ENCODE measurements at places on chromosomes 11 and 22.

GRCh38 chr11:59172345-59173079 is 580 bp downstream of the DTX4 start:
- no peak for DNase-seq

DNA sequence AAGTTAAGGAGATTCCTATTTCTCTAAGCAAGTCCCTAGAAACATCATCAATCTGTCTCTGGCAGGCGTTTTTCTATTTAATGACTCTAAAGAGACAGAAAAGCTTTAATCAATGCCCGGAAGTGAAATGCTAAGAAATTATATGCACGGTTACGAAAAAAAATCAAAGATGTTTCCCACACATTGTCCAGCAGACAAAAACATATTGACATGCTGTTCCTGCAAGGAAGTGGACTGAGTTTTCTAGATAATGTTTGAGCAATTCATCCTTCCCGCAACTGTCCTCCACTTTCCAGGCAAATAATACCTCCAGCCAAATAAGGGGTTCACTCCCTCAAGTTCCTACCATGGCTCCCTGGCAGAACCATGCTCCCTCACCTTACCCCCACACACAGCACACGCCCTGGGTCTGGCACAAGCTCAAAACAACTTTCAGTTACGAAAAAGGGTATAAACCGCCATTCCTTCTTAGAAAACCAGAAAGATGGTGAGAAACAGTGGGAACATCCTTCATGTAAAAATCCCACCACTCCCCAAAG is 29.6 kb downstream of the GALNT18 start:
- no peak for DNase-seq

DNA sequence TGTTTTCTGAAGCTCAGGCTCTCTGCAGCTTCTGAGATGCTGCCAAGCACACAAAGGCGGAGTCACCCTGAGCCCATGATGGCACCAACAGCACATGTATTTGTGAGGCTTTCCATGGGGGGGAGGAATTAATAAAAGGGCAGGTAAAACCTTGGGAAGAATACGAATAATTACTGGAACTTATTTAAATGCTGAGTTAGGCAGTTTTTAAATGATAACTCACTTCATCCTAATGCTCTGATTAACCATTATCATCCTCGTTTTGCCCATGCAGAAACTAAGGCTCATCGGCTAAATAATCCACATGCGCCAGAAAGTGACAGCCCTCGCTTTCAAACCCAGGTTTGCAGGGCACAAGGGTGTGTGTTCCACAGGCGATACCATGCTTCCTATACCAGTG is 35.4 kb downstream of the LARGE1 start:
- no peak for DNase-seq

DNA sequence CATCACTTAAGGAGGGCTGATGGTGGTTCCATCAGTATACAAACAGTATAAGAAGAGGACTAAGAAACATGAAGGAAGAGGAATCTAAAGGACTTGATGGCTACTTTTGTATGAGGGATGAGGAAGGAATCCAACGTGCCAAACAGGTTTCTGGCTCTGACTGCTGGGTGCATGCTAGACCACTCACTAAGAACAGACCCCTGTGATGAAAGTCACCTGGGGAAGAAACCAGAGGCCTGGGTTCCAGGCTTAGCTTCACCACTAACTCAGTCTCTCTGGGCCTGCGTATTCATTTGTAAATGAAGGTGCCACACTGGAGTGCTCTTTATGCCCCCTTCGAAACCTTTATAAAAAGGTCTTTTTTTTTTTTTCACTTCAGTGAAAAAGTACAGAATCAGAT is 55.1 kb downstream of the AAMDC start:
- DNase-seq: no peak

DNA sequence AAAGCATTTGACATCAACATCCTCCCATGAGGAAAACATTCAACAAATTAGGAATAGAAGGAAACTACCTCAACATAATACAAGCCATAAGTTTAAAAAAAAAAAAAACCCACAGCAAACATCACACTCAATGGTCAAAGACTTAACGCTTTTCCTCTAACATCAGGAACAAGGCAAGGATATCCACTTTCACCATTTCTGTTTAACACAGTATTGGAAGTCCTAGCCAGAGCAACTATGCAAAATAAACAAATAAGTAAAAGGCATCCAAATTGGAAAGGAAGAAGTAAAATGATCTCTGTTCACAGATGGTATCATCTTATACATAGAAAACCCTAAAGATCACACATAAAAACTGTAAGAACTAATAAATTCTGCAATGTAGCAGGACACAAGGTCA is 13.1 kb downstream of the FXYD6 start:
- no peak for DNase-seq

DNA sequence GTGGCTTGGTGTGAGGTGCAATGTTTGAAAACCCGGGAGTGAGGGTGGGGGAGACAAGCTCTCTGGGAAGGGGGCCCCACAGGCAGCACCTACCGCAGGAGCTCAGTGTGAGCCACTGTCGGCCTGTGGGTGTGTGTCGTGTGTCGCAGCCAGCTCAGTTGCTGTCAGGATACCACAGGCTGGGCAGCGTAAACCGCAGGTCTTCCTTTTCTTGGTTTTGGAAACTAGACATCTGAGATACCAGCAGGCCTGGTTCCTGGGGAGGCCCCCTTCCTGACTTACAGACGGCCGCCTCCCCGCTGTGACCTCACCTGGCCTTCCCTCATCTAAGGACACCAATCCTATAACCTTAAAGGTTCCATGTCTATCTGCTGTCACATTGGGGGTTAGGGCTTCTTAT is 19.4 kb downstream of the IRF7 start:
- no peak for DNase-seq

DNA sequence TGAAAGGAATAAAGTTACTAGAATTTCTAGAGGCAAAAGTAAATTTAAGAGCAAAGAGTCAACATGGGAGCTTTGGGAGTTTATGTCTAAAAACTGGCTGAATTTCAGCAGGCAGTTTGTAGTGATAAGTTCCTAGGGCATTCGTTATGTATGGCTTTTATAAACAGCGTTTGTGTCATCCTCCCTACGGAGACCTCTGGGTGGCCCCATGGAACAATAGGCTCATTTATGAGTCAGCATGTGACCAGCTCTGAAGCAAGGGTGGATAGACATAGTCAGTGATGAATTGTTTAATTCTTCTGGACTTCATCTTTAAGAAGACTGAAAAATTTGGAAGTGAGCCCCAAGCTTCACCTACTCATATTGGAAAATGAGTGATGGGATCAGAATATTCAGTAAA is 37.1 kb downstream of the SVIP start:
- peak; percentile 67 for DNase-seq

- DNase-seq: no peak
Measured at GRCh38 chr11:62918531-62918930, 2.6 kb downstream of the CHRM1 start.

DNA sequence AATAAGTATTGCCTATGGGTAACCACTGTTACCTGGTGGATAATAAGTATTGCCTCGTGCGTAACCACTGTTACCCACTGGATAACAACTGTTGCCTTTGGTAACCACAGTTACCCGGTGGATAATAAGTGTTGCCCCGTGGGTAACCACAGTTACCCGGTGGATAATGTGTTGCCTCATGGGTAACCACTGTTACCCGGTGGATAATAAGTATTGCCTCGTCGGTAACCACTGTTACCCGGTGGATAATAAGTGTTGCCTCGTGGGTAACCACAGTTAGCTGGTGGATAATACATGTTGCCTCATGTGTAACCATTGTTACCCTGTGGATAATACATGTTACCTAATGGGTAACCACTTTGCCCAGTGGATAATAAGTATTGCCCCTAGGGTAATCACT is 9.8 kb upstream of the NXPE4 start:
- DNase-seq: no peak

DNA sequence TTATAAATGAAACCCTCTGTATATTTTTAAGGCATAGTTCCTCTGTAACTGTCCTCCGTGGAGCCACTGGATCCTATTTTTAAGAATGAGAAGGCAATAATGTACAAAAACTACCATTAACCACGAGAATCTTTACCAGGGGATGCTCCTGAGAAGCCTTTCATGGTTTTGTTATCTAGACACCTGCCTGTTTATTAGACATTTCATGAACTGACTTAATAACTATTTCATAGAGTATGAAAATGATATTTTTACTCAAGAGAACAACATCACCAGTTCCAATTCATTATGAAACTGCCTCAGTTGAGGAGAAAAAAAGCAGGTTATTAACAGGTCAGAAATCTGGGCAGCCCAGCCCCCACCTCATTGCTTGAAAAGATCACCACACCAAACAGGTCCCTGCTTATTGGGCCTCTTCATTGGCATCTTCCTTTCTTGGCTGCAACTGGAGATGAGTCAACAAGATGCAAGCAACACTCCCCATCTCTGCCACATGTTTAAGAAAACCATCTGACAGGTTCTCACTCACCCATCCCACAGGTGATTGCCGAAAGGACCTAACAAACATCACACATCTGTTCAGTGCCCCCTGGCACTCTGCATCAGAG is 27.8 kb downstream of the ETS1 start:
- DNase-seq: no peak

DNA sequence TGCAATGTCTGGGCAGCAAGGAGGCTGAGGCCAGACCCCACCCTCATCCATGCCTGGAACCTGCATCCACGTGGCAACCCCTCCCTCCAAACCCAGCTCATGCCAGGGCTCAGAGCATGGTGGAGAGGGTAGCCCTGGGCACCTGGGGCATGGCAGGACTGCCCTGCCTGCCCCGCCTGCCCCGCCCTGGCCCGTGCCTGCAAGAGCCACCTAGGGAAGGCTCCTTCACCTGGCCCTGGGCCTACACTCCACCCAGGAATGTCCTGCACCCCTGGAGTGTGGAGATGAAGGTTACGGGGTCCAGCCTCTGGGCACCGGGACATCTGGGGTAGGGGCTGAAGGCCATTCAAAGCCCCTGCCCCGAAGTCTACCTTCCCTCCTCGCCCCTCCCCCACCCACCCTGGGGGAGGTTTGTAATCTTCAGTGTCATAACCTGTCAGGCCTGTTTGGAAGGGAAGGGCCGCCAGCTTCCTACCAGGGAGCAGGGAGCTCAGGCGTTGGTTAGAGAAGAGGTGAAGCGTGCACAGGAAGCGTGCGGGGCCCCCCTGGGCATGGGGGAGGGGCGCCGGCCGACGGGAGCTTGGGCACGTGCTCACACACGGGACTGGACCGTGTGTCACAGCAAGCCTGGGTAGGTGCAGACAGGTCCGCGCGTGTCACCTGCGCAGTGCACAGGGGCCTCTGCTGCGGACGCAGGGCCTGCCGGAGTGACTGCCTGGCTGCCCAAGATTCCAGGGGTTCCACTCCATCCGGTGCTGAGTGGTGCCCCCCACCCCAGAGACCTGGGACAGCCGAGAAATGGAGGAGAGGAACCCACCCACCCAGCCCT is 30.7 kb upstream of the TH start:
- DNase-seq: no peak

GRCh38 chr11:57586711-57587245 is 10.7 kb upstream of the SERPING1 start:
- no peak for DNase-seq

DNA sequence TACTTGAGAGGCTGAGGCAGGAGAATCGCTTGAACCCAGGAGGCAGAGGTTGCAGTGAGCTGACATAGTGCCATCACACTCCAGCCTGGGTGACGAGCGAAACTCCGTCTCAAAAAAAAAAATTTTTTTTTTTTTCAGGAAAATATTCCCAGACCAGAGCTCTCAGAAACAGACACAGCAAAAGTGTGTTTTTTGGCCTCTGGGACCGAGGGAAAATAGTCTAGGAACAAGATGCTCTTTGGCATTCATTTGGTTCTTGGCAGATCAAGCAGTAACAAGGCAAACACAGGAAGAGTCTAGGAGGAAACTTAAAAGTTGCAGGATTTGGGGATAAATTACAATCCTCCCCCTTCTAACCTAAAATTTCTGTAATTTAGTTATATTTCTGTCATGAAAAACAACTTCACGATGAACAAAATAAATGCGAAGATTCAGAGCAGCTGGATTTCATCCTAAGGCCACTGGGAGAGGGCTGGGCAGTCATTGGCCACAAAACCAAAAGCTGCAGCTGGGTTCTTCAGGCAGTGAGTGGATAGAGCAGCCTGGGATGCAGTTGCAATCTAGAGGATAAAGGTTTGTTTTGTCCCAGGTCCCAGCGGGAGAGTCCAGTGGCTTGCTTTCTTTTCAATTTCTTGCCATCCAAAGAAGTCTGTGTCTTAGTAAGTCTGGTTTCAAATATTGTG is 19.7 kb downstream of the ATG16L2 start:
- no peak for DNase-seq

DNA sequence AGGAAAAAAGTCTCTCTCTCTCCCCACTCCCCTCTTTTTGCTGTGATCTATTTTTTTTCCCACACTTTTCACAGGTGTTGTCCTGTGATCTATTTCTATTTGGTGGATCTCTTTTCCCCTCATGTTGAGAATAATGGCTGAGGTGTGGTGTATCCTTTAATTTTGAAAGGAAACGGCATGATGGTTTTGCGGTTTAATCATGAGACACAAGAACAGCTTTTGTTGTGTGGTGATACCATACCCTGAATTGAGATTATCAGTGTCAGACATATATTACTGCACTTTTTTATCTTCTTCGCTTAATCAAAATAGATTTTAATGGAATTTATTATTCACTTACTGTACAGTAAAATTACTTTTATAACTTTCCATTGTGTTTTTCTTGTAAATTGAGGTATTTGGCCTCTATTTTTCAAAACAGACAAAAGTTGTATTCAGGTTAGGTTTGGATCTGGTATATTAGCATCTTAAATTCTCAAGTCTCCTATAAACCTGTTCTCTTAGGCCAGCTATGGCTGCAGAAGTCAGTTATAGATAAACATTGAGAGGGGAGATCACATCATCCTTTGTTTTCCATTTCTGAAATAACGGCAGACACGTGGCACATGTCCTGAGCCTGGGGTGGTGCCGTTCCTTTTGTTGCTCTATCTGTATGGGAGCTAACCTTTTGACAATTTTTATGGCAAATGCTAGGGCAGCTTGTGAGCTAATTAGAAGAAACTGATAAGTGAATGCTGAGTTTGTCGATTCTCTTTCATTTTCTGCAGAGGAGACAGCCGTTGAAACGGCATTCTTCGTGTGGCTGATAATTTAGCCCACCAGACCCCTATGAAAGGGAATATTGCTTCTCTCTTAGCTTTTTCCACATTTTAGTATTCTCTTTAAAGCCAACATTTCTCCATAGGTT is 25.8 kb downstream of the NF2 start:
- DNase-seq: no peak

DNA sequence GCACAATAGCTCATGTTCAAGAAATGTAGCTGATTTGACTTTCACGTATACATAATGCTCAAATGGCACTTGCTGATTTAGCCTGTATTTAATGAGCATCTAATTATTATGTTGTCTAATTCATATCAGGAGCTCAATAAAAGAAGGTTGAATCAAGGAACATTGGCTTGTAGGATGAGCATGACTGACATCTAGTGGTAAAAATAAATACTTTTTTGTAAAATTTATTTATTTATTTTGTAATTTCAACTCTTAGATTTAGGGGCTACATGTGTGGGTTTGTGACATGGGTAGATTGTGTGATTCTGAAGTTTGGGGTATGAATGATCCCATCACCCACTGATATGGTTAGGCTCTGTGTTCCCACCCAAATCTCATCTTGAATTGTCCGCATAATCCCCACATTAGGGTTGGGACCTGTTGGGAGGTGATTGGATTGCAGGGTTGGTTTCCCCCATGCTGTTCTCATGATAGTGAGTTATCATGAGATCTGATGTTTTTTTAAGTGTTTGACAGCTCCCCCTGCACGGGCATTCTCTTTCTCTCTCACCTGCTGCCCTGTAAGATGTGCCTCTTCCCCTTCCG is 1.7 kb upstream of the OR52E5 start:
- DNase-seq: peak; percentile 4

All from HS-5 (cell line).